ENCODE measurements at places on chromosomes 11 and 22.

- no peak for DNase-seq
Measured at GRCh38 chr11:87628026-87628580, 547.1 kb downstream of the RAB38 start.

DNA sequence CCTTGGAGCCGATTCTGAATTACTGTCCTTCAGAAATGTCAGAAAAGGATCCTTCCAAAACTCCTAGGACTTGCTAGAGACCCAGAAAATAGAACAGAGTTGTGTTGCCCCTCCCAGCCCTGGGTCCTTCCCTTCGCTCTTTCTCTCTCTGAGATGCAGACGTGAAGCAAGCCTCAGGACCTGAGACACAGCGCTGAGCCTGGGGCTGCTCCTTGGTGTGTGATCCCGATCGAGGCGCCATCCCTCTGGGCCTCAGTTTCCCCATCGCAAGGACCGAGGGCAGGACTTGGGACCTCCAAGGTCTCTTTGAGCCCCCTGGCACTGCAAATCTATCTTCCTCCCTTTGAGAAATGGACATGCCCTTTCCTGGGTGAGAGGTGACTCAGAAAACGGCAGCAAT is 533.5 kb downstream of the TBC1D22A start:
- DNase-seq: no peak

DNA sequence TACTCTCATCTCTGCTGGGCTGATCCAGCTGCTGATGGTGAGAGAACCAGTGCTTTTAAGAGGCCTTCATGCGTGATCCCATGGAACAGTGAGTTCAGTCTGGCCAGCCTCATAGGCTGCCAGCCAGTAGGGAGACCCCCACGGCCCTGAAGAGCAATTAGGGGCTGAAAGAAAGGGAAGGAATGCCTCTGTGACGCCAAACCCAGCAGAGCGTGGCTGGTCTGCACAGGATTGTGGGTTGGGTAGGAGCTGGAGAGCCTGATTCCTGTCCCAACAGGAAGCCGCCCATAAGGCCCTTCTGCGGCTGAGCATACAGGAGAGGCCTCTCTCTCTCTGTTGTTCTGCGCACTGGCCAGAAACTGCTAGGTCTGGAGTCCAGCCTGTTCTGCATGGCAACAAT is 181.5 kb upstream of the E2F8 start:
- DNase-seq: no peak

GRCh38 chr11:33615751-33616150 is 84.9 kb downstream of the C11orf91 start:
- no peak for DNase-seq

DNA sequence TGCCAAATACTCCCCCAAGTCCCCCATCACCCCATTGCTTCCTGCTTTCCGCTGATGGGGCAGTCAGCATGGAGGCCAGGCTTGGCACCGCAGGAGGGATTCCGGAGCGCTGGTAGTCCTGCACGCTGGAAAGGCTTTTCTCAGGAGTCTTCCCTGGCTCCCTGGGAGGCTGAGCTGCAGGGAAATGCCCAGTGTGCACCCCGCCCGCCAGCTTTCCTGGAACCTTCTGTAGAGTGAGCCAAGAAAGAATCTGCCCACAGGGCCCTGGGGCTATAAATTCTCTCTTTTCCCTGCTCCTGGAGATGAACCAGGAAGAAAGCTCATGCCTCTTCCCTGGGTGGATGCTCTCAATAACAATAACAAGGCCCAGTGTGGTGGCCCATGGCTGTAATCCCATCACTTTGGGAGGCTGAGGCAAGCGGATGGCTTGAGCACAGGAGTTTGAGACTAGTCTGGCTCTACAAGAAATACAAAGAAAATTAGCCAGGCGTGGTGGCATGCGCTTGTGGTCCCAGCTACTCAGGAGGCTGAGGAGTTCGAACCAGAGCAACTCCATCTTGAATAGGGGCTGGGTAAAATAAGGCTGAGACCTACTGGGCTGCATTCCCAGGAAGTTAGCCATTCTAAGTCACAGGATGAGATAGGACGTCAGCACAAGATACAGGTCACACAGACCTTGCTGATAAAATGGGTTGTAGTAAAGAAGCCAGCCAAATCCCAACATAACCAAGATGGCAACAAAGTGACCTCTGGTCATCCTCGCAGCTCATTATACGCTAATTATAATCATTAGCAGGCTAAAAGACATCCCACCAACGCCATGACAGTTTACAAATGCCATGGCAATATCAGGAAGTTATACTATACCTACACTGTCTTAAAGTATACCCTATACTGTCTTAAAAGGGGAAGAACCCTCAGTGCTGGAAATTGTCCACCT is 46.4 kb upstream of the FTH1 start:
- DNase-seq: peak; percentile 53

DNA sequence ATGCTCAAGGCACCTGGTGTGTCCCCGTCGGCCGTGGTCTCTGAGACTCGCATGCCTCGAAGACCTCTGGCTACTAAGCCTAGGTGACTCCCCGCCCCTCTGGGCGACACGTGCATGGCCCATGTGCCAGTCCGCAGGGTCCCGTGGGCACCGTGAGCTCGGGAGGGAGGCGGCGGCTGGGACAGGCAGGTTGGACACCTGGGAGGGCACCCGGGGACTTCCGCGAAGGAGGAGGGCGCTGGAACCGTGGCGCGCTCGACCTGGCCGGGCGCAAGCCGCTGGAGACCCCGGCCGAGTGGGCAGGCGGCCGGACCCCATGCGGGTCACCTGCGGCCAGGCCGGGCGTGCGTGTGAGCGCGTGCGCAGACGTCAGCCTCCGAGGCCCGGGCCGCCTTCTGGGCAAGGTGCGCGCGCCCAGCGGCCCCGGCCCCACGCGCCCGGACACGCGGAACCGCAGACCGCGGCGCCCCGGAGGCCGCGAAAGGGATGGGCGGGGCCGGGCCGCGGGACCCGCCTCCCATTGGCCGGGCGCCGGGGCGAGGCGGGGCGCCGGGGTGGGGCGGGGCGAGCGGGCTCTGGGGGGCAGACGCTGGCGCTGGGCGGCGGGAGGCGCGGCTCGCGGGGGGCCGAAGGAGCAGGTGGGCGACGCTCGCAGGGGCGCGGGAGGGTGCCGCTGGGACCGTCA is 579 bp upstream of the RASD2 start:
- peak; percentile 74 for DNase-seq

- no peak for DNase-seq
Measured at GRCh38 chr11:131977854-131978253, 607.4 kb downstream of the NTM start.

DNA sequence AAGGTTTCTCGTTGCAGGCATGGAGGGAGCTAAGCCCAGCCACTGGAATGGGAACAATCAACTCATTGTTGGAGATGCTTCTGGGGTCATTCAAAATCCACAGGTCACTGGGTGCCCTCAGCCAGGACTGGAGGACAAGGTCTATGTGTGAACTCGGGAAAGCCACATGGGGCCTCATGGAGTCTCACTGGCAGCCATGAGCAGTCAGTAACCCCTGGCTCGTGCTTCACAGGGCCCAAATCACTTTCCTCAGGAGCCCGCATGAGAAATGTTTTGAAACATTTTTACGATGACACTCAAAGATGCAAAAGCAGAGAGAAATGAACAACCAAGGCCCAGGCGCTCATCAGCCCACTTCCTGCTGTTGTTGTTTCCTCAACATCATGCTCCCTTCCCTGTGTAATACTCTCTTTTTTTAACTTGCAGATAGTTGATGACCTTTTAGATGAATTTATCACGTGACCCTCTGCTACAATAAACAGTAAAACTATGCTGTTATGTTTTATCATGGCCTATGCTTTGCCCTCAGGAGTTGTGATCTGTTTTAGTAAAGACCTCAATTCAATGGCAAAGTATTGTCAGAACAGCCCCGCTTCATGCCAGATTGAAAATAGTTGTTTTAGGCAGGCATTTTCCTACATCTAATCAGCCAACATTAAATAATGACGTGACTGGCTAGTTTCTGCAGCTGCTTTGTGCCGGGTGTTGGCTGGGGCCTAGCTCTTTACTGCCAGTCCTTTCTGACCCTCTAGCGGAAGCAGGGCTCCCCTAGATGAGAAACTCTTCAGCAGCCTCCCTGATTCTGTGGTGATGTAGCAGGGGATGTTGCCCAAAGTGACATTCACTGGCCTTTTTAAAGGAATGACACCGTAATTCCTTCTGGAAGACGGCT is 39.7 kb downstream of the ADAMTS15 start:
- no peak for DNase-seq

GRCh38 chr22:49405590-49405989 is 422.1 kb downstream of the BRD1 start:
- DNase-seq: no peak

DNA sequence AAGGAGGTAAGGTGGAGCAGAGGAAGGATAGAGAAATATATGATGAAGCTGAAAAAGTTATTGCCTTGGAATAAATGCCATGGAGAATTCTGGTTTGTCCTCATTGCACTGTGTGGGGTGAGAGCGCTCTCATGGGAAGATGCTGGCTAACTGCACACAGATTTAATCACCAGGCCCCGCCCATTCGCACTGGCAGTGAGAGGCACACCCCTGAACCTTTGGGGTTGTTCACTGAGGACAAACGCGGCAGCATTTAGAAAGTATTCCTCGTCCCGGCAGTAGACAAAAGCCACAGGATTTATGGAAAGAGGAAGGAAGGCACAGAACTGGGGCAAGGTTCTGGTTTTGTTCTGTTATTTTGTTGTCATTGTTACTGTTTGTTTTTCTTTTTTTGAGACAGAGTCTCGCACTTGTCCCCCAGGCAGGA is 70.2 kb downstream of the MED15 start:
- DNase-seq: peak; percentile 62

GRCh38 chr11:80562523-80563125 is 1121.8 kb upstream of the TENM4 start:
- DNase-seq: no peak

DNA sequence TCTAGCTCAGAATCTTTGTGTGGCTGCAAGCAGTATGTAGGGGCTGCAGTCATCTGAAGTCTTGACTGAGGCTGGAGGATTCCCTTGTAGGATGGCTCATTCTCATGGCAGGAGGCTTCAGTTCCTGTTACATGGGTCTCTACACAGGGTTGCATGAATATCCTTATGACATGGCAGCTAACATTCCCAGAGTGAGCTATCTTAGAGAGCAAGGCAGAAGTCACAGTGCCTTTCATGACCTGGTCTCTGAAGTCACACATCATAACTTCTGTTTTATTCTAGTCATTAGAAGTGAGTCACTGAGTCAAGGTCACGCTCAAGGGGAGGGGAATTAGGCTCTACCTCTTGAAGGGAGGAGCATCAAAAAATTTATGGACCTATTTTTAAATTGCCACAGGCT is 10.3 kb upstream of the SPON1 start:
- no peak for DNase-seq
